ENCODE measurements at places on chromosomes 3 and 15. TPM values are rescaled to one million over a fixed set of nuclear protein-coding genes. Genes with fewer than 3 reads are reported as not detected.

CYP8B1 gene
- total RNA-seq: not detected

AP3B2 gene
- 2.1 TPM for total RNA-seq

- no peak for DNase-seq
Observed at GRCh38 chr15:29939404-29939803, 117.1 kb upstream of the TJP1 start.

GHSR gene
- total RNA-seq: not detected

CPLX3 gene
- not detected for total RNA-seq
